ENCODE measurements at places on chromosomes 12 and 14. TPM values are rescaled to one million over a fixed set of nuclear protein-coding genes. Genes with fewer than 3 reads are reported as not detected.

EPYC gene
- total RNA-seq: not detected

- no peak for DNase-seq
These were observed 73.1 kb downstream of the CRACR2A start for GRCh38 chr12:3679831-3680230.

DNA sequence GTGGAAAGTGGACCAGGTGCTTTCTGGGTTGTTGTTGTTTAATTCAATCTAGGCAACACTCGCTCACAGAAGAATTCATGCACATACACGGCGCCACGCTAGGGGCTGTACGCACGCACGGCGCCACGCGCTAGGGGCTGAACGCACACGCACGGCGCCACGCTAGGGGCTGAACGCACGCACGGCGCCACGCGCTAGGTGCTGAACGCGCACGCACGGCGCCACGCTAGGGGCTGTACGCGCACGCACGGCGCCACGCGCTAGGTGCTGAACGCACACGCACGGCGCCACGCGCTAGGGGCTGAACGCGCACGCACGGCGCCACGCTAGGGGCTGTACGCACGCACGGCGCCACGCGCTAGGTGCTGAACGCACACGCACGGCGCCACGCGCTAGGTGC is 54.3 kb downstream of the NINJ2 start:
- DNase-seq: no peak

- DNase-seq: no peak
These were observed 122.7 kb downstream of the RGS6 start for GRCh38 chr14:72054911-72055310.

DNA sequence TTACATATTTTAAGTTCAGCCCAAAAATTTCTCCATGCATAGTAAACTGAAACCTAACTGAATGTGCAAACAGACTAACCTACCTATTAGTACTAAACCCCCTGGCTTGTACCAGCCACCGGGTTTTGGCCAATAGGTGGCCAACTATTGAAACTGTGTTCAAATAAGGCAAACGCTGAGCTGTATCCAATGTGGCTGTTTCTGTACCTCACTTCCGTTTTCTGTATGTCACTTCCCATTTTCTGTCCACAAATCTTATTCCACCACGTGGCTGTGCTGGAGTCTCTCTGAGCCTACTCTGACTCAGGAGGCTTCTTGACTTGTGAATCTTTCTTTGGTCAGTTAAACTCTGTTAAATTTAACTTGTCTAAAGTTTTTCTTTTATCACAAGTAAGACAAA is 6.0 kb upstream of the FBXO34 start:
- DNase-seq: no peak

GRCh38 chr12:19890024-19890423 is 450.7 kb downstream of the AEBP2 start:
- no peak for DNase-seq
